ENCODE measurements at places on chromosomes 1 and 21.

GRCh38 chr1:228241259-228241658 lies 33.4 kb downstream of the OBSCN start:
- DNase-seq: no peak

GRCh38 chr1:109640285-109640865 lies 15.5 kb upstream of the GSTM4 start:
- DNase-seq: peak; percentile 54

DNA sequence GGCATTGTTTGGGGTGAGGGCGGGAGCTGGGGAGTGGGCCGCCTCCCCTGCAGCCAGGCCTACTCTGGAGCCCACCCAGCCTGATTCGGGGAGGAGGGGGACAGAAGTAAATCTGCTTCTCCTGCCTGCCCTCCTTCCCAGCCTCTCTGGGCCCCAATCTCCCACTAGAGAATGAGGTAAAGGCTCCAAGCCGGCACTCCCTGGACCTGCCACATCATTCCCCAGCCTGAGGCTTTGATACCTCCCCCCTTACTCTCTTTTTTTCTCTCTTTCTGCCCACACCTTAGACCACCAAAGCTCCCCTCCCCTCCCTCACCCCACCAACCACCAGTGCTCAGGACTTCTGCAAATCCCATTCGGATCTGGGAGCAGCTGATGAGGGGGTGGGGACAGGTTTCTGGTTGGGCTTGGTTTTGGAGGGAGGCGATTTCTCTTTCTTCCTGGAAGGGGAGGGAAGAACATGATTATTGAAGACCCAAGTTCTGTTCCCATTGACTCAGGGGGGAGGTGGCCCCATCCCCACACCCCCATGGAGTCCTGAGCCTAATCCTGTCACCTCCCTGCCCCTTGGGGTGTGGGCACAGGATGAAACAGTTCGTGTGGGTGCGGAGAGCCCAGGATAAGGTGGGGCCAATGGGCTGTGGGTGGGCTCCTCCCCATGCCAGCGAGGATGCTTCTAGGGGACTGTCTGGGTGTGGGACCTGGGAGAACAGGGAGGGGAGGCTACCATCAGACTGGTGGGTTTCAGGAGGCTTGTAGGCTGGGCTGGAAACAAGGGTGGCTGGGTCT lies 1.3 kb downstream of the MAP7D1 start:
- no peak for DNase-seq

DNA sequence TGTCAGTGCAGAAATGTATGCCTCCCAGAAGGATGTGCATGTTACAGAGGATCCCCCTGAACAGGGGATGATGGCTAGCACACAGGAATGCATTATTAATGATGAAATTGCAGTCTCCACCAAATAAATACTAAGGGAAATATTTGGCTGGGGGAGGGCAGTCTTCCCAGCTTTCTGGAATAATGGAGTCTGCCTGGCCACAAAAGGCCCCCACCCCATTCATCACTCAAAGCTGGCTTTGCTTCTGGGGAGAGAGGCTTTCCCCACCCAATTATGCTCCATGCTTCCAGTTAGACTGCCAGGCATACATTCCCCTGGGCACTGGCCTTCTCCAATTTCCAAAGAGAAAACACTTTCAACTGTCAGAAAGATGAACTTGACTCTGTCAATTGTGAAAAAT lies 302.7 kb downstream of the SIPA1L2 start:
- DNase-seq: no peak

DNA sequence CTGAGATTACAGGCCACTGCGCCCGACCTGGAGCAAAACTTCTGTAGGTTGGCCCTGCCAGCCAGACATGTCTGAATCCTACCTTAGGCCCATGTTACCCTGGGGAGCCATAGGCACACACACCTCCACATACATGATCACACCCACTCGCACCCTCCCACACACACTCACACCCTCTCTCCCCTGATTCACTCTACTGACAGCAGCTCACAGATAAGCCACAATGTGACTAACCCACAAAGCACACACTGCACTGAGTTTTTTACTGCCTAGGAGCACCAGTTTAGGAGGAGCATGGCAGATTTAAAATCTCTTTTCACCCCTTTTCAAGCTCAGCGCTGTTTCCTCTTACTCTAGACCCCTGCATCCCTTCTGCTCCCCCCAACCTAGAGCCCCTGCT lies 41.7 kb downstream of the SLC30A1 start:
- no peak for DNase-seq

DNA sequence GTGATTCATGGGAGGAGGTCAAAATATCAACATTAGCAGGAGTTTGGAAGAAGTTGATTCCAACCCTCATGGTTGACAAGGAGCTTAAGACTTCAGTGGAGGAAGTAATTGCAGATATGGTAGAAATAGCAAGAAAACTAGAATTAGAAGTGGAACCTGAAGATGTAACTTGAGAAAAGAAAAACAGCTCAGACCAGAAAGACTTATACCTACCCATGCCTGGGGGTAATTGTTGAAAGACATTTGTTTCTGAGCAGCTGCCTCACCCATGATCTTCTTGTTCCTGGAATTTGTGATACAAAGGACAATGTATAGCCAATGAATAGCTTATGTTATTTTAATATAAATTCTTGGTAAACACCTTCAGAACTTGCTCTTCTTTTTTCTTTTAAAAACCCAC lies 128.6 kb downstream of the LRIG2 start:
- no peak for DNase-seq

DNA sequence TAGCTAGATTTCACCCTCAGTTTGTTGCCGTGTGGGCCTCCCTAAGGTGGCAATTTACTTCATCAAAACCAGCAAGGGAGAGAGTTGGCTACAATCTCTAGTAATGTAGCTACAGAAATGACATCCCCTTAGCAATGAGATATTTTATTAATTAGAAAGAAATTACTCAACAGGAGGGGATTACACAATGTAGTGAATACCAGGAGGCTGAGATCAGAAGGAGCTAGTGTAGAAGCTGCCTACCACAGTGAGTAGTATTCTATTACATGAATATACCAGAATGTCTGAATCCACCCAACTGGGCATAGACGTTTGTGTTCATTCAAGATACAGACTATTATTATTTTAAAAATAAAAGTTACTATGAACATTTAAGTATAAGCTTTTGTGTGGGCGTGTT lies 868.2 kb upstream of the CXADR start:
- DNase-seq: no peak
